ENCODE measurements at places on chromosomes 6 and 20.

- DNase-seq, result no peak
Observed at GRCh38 chr20:64000906-64001305, 20.0 kb downstream of the PRPF6 start.

DNA sequence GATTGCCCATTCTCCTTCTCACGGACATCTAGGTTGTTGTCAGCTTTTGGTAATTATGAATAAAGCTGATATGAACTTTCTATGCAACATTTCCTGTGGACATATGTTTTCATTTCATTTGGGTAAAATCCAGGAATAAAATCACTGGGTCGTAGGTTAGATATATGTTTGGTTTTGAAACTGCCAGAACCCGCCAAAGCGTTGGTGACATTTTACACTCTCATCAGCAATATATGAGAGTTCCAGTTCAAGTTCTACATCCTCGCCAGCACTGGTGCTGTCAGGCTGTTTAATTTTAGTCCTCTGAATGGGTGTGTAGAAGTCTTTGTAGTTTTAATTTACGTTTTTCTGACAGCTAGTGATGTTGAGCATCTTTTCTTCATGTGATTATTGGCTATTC is 27.5 kb upstream of the LRFN2 start:
- DNase-seq, result no peak

- no peak for DNase-seq
Observed at GRCh38 chr20:56552911-56553629, 20.0 kb downstream of the FAM209B start.

- DNase-seq, result no peak
Observed at GRCh38 chr6:90297115-90297866, 648 bp upstream of the BACH2 start.

DNA sequence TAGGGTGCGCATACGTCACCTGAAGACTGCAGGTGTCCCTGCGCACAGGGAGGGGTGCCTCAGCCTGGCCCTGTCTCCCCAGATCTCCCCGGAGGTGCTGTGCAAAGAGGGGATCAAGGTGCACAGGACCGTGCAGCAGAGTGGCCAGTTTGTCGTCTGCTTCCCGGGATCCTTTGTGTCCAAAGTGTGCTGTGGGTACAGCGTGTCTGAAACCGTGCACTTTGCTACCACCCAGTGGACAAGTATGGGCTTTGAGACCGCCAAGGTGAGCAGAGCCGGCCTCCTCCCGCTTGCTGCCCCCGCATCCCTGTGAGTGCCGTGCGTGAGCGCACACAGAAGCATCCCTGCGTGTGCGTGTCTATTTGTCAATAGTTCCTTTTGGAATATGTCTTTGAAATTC is 150.7 kb downstream of the DTNBP1 start:
- no peak for DNase-seq

- no peak for DNase-seq
Observed at GRCh38 chr6:150211700-150212511, 69.1 kb downstream of the PPP1R14C start.

- DNase-seq, result no peak
Observed at GRCh38 chr6:13472099-13472498, 15.3 kb downstream of the GFOD1 start.

DNA sequence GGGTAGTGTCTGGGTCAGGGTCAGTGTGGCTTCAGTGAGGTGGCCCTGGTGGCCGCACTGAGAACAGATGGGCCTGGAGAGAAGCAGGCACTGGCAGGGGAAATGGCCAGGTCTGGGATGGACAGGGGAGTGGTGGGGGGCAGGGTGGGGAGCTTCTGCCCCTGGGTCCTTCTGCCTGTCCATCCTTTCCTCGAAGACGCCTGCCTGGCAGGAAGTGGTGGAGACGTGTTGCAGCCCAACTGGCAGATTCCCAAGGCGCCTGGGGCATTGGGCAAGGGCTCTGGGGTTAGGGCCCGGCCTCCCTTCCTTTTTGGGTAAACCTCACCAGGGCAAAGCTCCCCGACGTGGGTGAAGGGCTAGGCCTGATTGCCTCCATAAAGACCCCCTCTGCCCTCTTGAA is 10.4 kb downstream of the SRC start:
- no peak for DNase-seq

DNA sequence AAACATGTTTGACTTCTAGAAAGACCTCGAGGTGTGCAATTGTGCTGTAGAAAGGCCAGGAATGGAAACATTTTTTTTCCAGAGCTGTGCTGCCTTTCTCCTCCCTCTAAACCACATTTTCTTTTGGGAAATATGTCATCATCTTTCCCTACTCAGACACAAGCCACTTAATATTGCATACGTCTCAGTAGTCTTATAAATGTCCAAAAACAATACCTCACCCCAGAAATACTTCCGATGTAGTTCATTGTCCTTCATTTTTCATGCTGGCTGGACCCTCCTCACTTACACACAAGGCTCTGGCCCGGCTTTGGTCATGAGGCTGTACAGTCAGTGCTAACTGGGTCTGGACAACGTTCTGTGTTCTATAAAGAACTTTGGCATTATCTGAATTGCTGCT is 126.4 kb downstream of the SCML4 start:
- DNase-seq, result no peak

DNA sequence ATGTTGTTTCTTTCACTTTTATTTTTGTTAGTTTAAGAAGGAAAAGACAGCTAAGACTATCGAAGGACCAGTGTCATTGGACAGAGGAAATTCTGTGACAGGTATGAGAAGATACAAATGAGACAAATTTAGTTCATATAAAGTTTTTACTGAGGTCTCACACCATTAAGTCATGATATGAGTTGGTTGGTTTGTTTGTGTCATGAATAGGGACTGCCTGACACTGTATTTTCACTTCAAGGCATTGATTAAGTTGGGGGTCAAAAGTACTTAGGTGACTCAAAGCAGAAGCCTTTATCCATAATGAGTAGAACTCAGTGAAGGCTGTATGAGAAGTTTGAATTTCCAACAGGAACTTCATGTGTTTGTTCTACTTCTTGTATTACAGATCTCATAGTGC is 21.3 kb upstream of the HIVEP2 start:
- no peak for DNase-seq

DNA sequence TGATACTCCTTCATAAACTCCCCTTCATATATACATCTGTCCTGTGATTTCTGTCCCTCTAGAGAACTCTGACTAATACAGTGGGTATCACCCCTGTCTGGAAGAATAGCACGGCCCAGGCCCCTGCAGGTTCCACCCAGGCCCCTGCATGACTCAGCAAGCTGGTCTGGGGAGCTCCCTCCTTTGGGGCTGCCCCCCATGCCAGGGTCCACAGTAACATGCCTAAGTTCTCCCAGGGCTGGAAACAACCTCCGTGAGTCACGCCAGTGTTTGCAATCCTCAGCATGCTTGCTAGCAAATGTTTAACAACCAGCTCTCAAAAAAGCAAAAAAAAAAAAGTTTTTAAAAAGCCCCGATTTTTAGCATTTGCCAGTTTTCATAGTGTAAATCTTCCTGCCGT is 134.3 kb upstream of the CDH4 start:
- DNase-seq, result no peak

DNA sequence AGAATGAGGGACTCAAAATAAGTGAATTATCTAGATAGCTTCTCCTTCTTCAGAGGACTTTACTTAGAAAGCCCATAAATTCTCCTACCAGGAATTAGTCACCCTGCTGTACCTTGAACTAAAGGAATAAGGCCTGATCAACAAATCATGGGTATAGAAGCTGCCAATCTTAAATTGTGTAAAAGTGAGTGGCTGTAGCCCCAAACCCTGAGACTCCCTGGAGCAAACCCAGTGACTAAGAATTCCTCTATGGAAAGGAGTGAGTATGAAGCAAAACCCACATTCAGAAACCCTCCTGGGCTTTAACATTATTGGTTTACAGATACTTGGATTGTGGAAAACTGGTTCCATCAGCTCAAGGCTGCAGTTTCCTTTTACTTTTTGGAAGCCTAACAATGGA is 285.8 kb upstream of the TBX18 start:
- DNase-seq, result no peak

GRCh38 chr6:82145926-82146452 is 101.6 kb downstream of the IBTK start:
- no peak for DNase-seq

GRCh38 chr6:34947561-34947960 is 58.5 kb downstream of the ANKS1A start:
- no peak for DNase-seq

DNA sequence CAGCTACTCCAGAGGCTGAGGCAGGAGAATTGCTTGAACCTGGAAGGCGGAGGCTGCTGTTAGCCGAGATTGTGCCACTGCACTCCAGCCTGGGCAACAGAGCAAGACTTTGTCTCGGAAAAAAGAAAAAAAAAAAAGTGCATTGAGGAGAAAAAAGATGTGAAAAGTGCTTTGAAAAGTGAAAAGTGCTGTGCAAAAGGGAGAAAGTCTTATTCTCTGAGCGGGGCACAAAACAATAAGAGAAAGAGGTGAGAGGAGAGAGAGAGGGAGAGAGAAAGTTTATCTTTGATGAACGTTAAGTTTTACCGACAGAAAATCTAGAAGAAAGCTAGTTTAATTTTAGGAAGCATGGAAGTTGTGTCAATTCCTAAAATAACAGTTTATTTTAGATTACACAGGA is 3.9 kb upstream of the PACSIN1 start:
- DNase-seq, result no peak

GRCh38 chr6:142810952-142811514 is 133.9 kb downstream of the HIVEP2 start:
- no peak for DNase-seq

DNA sequence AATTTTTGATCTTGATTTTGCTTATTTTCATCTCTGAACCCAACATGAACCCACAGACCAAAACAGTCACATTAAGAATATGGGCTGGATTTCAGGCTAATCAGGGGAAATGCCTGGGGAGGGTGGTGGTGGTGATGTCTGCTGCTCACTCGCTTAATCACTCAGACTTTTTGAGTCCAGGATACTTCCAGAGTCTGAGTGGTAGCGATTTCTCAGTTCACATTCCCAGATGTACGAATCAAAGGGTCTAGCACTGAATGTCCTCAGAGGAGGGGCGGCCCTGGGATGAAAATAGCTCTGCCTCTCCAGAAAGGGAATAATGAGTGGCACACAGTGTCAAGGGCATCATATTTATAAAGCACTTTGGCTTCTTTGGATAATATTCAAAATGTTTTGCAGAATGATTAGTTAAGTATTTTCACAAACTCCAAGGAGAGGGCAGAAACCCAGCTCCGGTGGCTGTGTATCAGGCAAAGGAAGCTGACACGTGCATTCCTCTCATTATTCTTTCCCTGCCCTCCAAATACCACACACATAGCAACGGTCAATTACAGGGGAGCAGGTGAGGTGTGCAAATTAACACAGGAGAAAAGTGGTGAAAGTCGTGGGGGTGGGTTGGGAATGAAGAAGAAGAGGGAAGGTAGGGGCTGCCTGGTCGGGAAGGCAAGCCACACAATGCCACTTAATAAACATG is 345.2 kb upstream of the RSPO3 start:
- DNase-seq, result peak; percentile 5

- DNase-seq, result no peak
Observed at GRCh38 chr6:3324262-3324942, 65.7 kb downstream of the PSMG4 start.

- DNase-seq, result no peak
Observed at GRCh38 chr6:158801655-158802294, 17.4 kb downstream of the EZR start.

DNA sequence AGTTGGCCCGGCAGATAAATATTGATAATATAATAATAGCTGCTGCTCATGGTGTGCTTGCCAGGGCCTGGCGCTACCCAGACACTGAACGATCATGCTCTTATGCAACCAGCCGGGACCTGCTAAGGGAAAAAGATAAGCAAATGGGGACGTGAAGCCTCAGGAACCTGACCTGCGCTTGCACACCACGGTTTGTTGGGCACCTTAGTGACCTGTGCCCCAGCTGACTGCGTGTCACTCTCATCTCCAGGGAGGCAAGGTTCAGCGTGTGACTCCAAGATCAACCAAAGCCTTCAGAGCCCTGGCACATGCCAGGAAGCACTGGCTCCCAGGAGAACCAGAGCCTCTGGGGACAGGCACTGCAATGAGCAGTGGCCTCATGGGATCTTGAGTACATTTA is 111.1 kb downstream of the AGPAT4 start:
- no peak for DNase-seq

DNA sequence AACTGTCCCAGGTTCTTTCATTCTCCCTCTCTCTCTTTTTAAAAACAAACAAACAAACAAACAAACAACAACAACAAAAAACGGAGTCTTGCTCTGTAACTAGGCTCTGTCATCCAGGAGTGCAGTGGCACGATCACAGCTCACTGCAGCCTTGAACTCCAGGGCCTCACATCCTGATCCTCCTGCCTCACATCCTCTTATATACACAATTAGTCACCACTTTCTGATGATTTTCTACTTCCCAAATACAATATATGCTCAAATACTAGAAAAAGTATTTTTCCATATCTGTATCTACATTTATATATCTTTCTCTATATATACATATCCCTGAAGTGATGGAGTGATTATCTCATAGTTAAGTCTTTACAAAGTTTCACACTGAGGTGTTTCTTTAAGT is 170.7 kb downstream of the EPHA7 start:
- DNase-seq, result no peak

GRCh38 chr20:2759603-2760296 is 40.7 kb downstream of the CPXM1 start:
- no peak for DNase-seq

DNA sequence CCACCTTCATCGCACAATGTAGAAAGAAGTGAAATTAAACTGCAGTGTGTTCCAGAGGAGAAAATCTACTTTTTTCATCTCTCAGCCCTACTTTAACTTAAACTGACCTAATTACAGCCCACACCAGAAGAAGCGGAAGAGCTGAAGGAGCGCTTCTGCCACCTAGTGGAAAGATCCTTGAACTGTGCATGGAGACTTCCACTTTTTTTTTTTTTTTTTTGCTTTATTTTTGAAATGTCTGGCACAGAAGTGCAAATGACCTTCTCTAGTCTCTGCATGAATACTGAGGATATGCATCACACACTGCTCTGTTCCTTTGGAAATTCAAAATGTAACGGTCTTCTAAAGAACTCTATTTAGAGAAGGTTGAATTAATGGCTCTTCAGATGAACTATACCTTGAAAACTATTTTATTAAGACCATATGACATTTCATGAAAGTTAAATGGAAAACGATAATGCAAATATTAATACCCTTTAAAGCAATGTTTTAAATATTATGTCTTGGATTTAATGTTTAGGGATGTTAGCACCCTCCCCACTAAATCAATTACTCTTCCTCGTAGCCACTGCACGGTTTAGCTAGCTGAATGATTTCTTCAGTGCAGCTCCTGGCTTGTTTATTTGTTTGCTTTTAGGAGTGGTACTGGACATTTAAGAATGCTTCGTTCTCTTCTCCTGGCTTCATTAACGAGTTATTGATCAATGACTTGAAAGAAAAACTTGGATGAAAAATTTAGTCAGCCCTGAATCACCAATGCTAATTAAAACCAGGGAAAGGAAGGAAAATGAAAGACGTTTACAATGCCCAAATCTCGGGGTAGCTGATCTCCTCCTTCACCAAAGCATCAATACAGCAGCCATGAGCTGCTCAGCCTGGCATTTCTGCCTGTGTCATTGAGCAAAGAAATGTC is 569.6 kb upstream of the GJE1 start:
- peak; percentile 95 for DNase-seq
